ENCODE measurements at places on chromosomes 1 and 21.

DNA sequence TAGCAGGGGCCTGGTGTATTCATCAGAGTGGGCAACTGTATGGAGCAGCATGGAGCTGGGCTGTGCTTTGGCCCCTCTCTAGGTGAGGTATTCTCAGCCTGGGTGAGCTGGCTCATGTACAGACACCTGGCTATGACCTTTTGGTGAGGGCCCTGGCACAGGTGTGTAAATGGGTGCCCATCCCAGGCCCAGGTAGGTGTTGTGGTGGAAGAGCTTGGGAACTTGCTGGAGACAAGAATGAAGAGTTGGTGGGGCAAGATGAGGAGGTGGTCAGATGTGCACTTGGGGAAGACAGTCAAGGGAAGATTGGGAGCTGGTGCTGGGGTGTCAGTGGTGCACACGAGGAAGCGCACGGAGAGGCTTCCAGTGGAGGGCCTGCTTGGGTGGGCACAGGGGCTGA, 95.5 kb downstream of the TRIM11 start:
- no peak for DNase-seq

GRCh38 chr1:203744075-203744972, 20.7 kb upstream of the LAX1 start:
- no peak for DNase-seq

DNA sequence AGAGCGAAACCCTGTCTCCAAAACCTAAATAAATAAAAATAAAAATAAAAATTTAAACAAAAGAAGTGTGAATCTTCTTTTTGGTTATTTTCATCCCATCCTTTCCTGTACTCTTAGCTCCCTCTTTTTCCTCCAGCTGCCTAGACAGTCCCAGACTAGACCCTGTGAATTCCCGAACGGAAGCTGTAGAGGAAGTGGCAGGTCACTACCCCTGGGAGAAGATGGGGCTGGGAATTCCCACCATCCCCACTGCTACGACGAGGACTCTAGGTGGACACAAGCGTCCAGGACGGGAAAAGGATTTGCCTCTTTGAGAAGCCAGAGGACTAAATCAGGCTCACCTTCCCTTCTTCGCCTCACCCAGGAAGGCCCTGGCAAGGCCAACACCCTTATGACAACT, 12.6 kb downstream of the RHBDL2 start:
- DNase-seq = no peak

DNA sequence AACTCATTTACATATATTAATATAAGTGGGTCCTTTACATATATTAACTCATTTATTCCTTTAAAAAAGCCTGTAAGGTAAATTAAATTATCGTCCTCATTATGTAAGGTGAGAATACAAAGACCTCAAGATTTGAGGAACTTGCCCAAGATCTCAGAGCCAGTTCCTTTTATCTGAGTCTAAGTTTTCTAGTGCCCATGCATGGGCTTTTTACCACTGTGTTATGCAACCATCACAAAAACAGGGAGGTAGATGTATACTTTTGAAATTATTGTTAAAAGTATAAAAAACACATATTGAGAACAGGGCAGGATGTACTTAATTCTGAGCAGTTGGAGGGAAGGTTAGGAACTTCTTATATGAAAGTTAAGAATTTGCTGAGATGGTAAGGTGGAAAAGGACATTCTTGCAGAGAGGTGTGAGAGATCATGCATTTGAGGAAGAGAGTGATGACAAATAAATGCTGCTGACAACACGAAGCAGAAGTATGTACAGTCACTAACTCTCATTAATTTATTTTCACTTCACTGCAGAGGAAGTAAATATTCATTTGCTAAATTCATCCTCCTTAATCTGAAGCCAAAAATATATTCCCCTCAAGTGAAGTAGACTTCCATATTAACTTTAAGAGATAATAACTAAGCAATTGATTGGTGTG, 28.9 kb upstream of the LYPLAL1 start:
- DNase-seq = no peak

DNA sequence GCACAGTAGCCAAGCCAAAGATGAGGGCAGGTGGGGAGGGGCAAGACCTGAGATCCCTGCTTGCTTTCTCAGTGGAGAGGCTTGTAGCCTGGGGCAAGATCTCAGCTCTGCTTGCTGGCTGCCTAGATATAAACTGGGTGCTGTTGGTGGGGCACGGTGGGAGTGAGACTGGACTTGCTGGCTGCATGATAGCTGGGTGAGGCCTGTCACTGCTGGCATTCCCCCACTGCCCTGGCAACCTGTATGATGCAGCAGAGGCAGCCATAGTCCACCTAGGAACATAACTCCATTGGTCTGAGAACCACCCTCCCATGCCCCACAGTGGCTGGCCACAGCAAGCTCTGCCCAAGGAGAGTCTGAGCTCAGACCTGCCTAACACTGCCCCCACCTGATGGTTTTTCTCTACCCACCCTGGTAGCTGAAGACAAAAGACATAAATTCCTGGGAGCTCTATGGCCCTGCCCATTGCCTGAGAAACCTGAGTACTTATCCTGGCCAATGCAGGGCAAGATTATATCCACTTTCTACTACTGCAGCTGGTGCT, 261.9 kb upstream of the DEPDC1 start:
- DNase-seq = no peak

Measured in activated CD4-positive, alpha-beta T cell treated with anti-CD3 and anti-CD28 coated beads for 1 hour (primary cell).